ENCODE measurements at places on chromosomes 1 and 21.

GRCh38 chr21:46020581-46020980, 39.0 kb downstream of the COL6A1 start:
- DNase-seq = no peak

DNA sequence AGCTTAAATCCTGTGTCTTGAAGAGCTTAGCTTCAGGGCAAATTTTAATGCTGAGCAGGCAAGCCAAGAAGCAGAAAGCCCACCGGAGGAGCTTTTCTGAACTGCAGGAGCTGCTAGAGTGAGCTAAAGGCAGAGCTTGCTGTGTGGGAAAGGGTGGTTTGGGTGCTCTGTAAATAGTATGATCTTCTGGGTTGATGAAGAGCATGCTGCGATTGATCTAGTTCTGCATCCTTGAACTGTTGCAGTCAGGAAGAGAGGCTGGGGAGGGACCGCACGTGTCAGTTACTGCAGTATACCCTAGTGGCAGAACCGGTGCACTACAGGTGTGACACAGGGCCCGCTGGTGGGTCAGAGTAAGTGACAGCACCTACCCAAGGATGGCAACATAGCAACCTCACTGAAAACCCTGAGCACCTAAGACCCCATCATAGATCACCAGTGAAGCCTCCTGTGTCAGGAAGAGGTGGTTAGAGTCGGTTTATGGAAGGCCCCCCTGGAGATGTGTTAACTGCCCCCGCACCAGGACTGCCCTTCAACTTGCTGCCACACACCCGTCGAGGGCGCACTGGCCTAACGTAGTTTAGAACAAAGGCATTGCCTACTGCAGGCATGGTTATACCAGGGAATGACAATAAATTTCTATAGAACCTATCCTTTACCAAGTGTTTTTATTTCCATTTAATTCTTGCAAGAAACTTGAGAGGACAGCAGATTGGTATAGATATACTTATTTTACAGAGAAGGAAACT, 146.0 kb upstream of the KIAA0040 start:
- DNase-seq = peak; percentile 61

DNA sequence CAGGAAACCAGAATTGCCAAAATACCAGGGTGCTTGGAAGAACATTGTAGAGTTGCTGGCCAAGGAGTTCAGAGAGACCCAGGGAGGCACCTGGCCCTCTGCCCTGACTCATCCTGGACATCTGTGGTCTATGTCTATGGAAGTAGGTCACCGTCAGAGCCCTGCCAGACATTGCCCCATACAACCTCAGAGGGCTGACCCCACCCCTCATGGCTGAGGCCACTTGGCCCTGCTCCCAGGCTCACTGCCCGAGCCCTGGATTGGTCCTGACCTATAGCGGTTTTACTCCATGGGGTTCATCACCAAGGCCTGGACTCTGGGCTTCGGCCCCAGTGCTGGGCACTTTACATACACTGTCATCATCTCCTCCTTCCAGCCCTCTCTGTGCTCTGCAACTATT, 233.1 kb downstream of the PTPRU start:
- DNase-seq = no peak

DNA sequence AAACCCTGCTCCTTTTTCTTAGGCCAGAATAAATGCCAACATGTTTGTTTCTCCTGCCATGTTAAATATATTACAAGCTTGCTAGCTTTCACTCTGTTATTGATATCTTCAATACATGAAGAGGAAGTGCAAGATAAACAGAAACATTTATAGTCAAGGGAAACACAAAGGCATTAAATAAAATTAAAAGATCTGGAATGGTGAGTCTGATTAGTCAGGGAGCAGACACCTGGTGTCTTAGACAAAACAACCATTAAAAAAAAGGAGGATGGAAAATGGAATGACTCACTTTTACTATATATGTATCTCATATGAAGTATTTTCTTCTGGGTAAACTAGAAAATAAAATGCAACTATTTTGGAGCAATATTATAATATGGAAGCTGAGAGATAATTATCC, 123.3 kb downstream of the SMYD3 start:
- DNase-seq = no peak

DNA sequence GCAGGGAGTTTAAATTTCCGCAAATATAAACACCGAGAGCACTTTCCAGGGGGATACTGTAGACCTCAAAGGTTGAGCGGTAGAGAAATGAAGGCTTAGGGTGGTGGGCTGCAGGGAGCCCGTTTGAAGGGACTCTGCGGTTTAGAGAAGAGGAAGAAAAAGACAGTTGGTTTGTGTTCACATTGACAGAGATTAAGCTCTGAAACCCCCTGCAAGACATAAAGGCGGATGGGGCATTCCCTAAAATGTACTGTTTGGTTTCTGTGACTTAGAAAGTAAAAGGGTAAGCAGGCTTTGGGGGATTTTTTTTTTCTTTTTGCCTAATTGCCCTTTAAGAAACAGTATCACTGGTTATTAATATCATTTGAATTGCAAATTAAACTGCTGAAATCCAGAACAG, 1.3 kb downstream of the KAZN start:
- no peak for DNase-seq

DNA sequence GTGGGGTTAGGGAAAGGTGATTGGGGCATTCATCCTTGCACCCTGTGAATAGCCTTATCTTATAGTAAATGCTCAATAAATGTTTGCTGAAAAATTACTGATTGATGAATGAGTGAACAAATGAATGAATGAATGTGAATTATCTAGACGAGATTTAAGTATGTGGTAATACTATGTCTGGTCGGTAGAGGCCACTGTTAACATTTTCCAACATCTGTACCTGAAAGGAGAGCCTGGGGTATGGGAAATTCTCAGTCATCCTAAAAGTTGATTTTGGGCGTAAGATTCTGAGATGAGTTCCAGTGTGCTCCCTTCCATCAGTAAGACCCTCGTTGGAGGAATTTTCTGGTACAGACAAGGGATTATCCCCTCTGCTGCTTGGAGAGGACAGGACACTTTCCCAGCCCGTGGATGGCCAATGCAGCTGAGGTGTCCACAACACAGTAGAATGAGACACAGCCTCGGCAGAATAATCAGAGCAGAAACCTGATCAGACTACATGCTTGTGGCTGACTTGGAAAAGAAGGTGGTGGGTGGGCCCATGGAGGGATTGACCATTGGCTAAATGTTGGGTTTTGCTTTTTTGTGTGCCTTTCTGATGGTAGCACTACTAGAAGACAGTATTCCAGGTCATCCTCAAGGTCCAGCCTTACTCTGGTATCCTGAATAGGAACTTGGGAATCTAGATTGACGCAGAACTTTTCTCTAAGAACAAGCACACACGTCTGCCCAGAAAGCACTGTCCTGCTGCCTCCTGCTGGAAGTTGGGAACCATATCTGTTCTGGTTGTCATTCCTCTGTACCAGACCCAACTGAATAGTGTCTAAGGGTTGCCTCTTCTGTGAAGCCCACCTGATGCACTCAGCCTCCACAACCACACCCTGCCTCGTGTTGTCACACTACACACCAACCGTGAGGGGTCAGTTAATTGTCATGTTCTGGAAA, 262.0 kb downstream of the TNR start:
- DNase-seq = peak; percentile 56

- DNase-seq = no peak
Observed at GRCh38 chr1:243256590-243256989, 749 bp downstream of the SDCCAG8 start.

DNA sequence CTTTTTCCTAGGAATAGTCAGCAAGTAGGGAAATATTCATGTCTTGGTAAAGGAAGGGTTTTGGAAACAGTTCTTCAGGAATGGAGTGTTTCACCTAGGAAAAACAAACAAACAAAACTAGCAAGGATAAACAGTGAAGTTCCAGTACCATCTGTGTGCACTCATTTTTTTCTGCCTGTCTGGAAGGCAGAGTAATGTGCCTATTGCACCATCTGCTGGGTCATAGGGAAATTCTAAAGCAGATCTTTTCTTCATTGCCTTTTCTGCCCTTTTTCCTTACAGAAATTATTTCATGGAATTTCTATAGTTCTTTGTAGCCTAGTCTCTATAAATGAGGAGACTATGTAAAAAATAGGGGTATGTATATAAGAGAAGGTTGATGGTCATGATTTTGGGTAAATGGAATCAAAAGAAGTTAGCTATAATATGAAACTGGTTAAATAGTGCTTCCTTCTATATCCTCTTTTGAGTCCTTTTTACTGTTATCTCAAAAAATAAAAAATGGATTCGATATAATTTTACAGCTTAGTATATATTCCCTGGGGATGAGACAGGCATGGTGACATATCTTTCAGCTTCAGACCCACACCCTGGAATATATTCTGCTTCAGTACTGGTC, 3.4 kb upstream of the HRNR start:
- DNase-seq = no peak

DNA sequence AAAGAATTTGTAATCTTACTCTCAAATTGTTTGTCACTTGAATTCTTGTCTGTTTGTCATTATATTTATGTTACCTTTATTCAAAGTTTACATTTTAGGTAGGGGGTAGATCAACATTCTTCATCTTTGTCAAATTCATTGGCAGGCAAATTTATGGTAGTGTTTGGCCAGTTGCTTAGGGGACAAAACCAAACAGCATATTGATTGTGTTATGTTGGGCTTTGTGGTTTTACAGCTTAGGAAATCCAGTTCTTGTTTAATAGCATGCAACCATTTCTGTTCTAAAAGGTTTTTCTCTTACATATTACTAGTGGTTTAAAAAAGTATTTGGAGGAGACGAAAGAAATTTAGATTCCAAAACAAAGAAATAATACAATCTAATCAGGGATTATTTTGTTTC, 91.4 kb downstream of the HMCN1 start:
- DNase-seq = no peak

DNA sequence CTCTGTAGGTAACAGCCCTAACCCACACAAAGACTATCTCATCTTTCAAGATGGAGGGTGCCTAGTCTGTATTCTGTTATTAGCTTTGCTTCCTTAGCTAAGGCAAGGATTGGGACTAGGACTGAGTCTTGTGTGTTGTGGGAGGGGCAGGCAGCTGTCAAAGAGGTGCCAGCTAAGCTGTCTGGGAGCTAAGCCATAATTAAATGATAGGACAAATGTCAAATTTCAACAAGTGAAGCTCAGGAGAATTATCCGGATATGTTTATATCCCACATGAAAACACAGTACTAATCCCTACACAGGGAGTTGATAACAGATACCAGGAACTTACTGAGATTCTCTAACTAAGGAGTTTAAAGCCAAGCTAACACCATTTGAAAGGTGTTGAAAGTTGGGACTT, 70.5 kb upstream of the NGF start:
- DNase-seq = no peak

- DNase-seq = peak; percentile 45
Observed at GRCh38 chr1:156750191-156750672, 1.2 kb downstream of the HDGF start.

GRCh38 chr1:50974618-50974935, 4.5 kb downstream of the CDKN2C start:
- DNase-seq = no peak

DNA sequence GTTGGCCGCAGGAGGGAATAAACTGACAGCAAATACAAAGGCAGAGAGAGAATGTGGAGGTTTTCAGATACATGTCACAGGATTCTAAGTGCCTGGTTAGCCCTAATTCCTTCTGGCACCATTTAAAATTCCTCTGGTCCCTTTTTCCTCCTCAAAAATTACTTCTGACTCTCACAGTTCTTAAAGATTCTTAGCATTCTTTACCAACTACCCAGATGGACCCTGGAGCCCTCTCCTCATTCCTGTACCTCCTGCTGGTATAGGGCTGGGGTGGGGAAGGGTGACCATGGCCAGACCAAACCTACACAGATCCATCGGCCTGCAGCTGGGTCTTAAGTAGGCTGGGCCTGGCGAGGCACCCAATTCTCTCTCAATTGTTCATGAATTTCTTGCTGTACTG, 7.2 kb downstream of the MKNK1 start:
- no peak for DNase-seq

DNA sequence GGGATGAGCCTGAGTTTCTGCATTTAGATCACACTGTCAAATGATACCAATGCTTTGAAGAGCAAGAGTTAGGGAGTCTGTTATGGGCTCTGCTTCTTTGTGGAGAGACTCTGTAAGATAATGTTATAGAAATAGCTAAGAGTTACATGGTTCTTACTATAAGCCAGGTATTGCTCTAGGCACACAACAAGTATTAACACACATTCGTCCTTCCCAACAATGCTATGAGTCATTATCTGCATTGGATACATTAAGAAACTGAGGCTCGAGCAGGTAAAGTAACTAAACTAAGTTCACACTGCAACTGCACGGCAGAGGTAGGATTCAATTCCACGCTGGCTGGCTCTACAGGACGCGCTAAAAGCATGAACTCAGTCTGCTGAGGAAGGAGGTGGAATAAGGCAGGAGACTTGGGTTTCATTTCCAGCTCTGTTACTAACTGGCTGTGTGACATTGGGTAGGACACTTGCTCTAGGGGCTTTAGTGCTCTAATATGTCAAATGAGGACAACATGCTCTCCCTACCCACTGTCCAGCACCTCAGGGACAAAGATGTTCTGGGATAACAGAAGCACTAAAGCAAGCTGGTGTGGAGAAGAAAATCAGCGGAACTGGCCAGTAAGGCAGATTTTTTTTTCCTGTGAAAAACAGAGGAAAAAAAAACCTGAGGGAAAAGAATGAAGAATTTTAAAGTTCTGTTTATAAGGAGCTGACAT, 23.7 kb upstream of the IL20 start:
- no peak for DNase-seq

DNA sequence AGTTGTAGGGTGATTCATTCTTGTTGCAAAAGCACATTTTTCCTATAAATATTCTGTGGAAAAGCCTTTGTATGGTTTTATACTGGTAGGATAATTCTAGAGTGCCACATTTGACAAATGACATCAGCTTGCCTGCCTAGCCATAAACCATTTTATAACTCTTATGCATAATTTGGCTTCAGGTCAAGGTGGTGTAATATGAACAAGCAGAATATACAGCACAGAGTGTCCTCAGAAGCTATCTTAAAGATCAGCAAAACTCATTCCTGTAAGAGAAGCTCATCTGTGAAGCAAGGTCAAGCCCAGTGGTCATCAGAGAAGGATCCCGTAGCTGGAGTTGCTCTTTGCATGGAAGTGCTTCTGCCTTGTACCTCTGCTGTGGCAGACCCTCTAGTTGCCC, 24.0 kb upstream of the C1orf21 start:
- no peak for DNase-seq

GRCh38 chr1:225347123-225347683, 80.6 kb downstream of the LBR start:
- no peak for DNase-seq

DNA sequence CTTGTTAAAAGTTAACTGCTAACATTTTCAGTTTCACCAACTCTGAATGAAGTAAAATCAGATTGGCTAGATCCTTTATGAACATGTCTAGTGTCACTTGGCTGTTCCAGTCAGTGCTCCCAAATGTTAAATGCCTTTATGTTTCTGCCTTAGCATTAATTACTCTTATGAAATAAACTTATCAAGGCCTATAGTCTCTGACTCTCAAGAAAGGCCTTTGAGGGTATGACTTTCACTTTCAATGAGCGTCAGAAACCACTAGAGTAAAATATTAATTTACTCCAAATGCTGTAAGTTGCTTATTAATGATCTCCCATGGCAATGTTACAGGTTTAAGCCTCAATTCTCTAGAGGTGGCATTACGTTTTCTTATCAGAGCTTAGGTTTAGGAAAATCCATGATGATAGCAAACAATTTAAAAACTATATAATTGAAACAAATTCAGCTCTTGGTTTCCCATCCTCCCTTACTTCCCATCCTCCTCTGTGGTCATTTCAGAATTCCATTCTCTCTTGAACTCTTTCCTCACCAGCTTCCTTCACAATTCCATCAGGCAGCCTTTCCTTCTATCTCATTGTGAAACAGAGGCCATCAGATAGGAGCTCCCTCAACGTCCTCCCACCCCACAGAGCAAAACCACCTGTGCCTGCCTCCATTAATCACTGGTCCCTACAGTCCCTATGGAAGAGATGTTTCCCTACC, 108.6 kb upstream of the COP1 start:
- DNase-seq = no peak

All from K562 (cell line).